ENCODE measurements at places on chromosomes 7 and 10. TPM values are rescaled to one million over a fixed set of nuclear protein-coding genes. Genes with fewer than 3 reads are reported as not detected.

Gene ADCY1
- 2.4 TPM for total RNA-seq

Gene PAX4
- not detected for total RNA-seq

Gene LIPJ
- not detected for total RNA-seq

Gene DCLRE1A
- 11.2 TPM for total RNA-seq

Gene SYT15B
- total RNA-seq = 5.2 TPM

Gene EPHA1
- not detected for total RNA-seq

Gene LMOD2
- not detected for total RNA-seq

Gene TRIM74
- total RNA-seq = not detected

Gene PAPSS2
- 21.9 TPM for total RNA-seq

Gene PLEKHS1
- not detected for total RNA-seq

Gene ASB10
- not detected for total RNA-seq

Gene CTAGE8
- total RNA-seq = not detected

Gene NEURL1
- 0.50 TPM for total RNA-seq

Gene TRIM50
- total RNA-seq = not detected

Gene VWDE
- total RNA-seq = 0.29 TPM

Gene FAM25G
- total RNA-seq = not detected

Gene GPR37
- 0.45 TPM for total RNA-seq

Gene ACTL6B
- total RNA-seq = not detected

Gene MACC1
- not detected for total RNA-seq

Gene CPA2
- not detected for total RNA-seq

Gene PRPS1L1
- not detected for total RNA-seq

Gene ERVW-1
- total RNA-seq = not detected

Gene CRHR2
- total RNA-seq = not detected

Gene SLC29A4
- total RNA-seq = 15.9 TPM

Gene KAZALD1
- 2.3 TPM for total RNA-seq

Gene PRR15
- 2.7 TPM for total RNA-seq

Gene PGAM2
- not detected for total RNA-seq

Gene FBXL13
- total RNA-seq = 0.83 TPM

Gene PAPOLB
- total RNA-seq = not detected

Gene ZNRF2
- total RNA-seq = 3.9 TPM

Gene RET
- 0.59 TPM for total RNA-seq

Gene ELMO1
- total RNA-seq = 1.6 TPM

Gene HOGA1
- total RNA-seq = 1.7 TPM

Gene SPDYE6
- not detected for total RNA-seq

Gene TMEM196
- not detected for total RNA-seq

Gene UCN3
- not detected for total RNA-seq

Gene BAMBI
- total RNA-seq = 13.7 TPM

Gene MALRD1
- not detected for total RNA-seq

Gene PRKCQ
- 3.9 TPM for total RNA-seq

Gene FOXP2
- total RNA-seq = not detected

Gene CAV2
- total RNA-seq = 171 TPM

Gene LIPM
- total RNA-seq = not detected

Gene TMEM140
- total RNA-seq = 0.97 TPM

All from A549 treated with ZK216348 at 1 μM for 4 hours (cell line).